Activated CD4-positive, alpha-beta memory T cell treated with anti-CD3 and anti-CD28 coated beads, Interleukin-2, amount 10 ng/mL, durations not matched to agents 7 days and 5 days (primary cell): ENCODE measurements at places on chromosomes 5 and 9. TPM values are rescaled to one million over a fixed set of nuclear protein-coding genes. Genes with fewer than 3 reads are reported as not detected.

Gene ZNF484
- total RNA-seq, result 13.2 TPM

Gene NAIP
- total RNA-seq, result 12.3 TPM

Gene BARHL1
- not detected for total RNA-seq

Gene PRDM9
- total RNA-seq, result not detected

Gene ZNF658
- total RNA-seq, result 2.8 TPM

Gene TMEFF1
- total RNA-seq, result not detected

Gene SLC45A2
- 0.23 TPM for total RNA-seq

Gene FREM1
- total RNA-seq, result not detected

Gene SIL1
- total RNA-seq, result 39.7 TPM

Gene GABRP
- not detected for total RNA-seq

Gene PCDHGA3
- total RNA-seq, result not detected

Gene CDC20B
- 0.18 TPM for total RNA-seq

Gene OMD
- not detected for total RNA-seq

Gene DAB2
- not detected for total RNA-seq

Gene CCDC192
- total RNA-seq, result not detected

Gene HINT1
- 329 TPM for total RNA-seq

Gene DELE1
- total RNA-seq, result 73.4 TPM

Gene DPM2
- total RNA-seq, result 48.2 TPM

Gene SUSD3
- 71.4 TPM for total RNA-seq

Gene CARTPT
- not detected for total RNA-seq

Gene PCDHGC4
- total RNA-seq, result not detected

Gene WDR31
- 0.85 TPM for total RNA-seq
